ENCODE measurements at places on chromosomes 2 and 18.

GRCh38 chr18:79611040-79611681 is 68.4 kb upstream of the CTDP1 start:
- H3K36me3 ChIP-seq: no peaks in the 10 kb centered on the region
- no peak overlapping the region for H3K4me3 ChIP-seq
- peaks cover 15% of the 10 kb centered on the region for H3K27me3 ChIP-seq
- no peak for DNase-seq
- no peaks in the 10 kb centered on the region for H3K4me1 ChIP-seq
- no peak overlapping the region for H3K27ac ChIP-seq

- peaks cover 3% of the 10 kb centered on the region for H3K36me3 ChIP-seq
- peak overlapping the region; percentile 87 for H3K27ac ChIP-seq
- no peaks in the 10 kb centered on the region for H3K27me3 ChIP-seq
- peak overlapping the region; percentile 28 for H3K4me3 ChIP-seq
Observed at GRCh38 chr2:10278029-10278762, 24.5 kb upstream of the HPCAL1 start.

DNA sequence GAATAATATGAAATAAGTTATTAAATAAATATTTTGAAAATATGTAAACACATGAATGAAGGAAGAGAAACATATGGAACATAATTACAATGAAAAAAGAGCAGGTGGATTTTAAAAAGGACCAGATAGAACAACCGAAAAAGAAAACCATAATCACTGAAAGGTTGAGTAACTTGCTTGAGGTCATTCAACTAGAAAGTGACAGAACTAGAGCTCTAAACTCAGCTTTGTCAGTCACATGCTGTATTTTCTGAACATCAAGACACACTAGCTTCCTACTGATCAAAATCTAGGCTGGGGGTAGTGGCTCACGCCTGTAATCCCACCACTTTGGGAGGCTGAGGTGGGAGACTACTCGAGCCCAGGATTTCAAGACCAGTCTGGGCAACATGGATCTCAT is 30.0 kb upstream of the ITGAV start:
- no peaks in the 10 kb centered on the region for H3K4me1 ChIP-seq
- H3K4me3 ChIP-seq: no peak overlapping the region
- peaks cover 20% of the 10 kb centered on the region for H3K27me3 ChIP-seq

DNA sequence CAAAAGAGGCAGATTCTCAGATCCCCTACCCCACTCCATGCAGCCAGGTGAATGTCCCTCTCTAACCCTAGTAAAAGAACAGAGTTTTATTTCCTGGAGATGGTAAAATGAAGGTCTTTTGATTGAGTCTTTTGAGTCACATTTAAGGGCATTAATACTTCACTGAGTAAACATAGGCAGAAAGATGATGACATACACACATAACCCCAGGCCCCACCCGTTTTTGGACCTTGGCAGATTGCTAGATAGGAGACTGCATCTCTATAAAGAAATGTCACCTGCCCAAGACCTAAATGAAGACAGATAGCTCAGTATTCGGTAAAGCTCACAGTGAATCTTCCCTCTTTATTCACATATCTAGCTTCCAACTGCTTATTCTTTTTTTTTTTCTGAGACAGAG is 28.3 kb upstream of the PEX13 start:
- DNase-seq: no peak
- no peak overlapping the region for H3K4me3 ChIP-seq
- no peaks in the 10 kb centered on the region for H3K27me3 ChIP-seq
- peaks cover 7% of the 10 kb centered on the region for H3K4me1 ChIP-seq
- peaks cover 5% of the 10 kb centered on the region for H3K36me3 ChIP-seq

- no peaks in the 10 kb centered on the region for H3K4me1 ChIP-seq
- H3K4me3 ChIP-seq: no peak overlapping the region
- H3K27me3 ChIP-seq: no peaks in the 10 kb centered on the region
- DNase-seq: no peak
Observed at GRCh38 chr18:13645093-13645492, 81.3 kb downstream of the FAM210A start.

Data from effector memory CD8-positive, alpha-beta T cell (primary cell).